Activated T-helper 17 cell treated with anti-CD3 and anti-CD28 coated beads, Interleukin-2, amount 50 U/mL, for 72 hours (primary cell): ENCODE measurements at places on chromosomes 3 and 15.
A peak's percentile ranks its signal among the peaks of the same experiment; 100 is the strongest.

DNA sequence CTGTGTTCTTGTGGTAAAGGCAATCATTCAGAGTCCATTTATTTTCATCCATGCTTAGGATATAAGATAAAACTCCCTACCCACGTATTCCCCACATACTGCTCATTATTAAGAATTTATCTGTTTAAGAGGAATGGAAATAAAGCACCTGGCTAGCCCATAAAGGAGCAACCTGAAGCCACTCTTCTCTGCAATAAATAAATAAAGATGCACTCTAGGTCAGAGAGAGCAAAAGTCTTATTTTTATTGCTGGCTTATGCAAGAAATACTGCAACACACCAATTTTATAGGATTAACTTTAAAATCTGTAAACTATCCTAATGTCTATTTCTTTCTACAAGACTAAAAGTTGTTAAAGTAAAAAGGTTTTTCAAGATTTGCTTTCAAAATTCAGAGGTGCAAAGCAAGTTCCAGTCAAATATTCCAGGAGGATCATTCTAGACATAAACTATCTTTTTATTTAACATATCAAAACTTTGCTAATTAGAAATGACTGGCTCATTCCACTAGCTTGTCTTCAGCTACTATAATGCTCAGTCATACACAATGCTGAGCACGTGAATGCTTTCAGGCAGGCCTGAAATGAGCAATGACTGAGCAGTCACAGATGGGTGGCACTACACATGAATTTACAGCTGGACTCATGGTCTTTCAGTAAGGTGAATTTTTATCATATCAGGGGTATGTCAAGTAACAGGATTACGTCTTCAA lies 7.1 kb downstream of the TJP1 start:
- no peak for ATAC-seq

GRCh38 chr3:185753354-185753753 lies 71.5 kb downstream of the IGF2BP2 start:
- ATAC-seq, result no peak

GRCh38 chr15:70140543-70141375 lies 43.0 kb upstream of the TLE3 start:
- peak; percentile 40 for ATAC-seq

DNA sequence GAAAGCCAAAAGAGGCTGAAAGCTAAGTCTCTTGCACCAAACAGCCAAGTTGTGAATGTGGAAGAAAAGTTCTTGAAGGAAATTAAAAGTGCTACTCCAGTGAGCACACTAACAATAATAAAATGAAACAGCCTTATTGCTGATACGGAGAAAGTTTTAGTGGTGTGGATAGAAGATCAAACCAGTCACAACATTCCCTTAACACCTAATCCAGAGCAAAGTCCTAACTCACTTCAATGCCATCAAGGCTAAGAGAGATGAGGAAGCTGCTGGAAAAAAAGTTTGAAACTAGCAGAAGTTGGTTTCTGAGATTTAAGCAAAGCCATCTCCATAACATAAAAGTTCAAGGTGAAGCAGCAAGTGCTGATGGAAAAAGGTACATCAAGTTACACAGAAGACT lies 288.8 kb upstream of the RARB start:
- no peak for ATAC-seq
